Hepatic stellate cell (primary cell): ENCODE measurements at places on chromosomes 7 and 10.

DNA sequence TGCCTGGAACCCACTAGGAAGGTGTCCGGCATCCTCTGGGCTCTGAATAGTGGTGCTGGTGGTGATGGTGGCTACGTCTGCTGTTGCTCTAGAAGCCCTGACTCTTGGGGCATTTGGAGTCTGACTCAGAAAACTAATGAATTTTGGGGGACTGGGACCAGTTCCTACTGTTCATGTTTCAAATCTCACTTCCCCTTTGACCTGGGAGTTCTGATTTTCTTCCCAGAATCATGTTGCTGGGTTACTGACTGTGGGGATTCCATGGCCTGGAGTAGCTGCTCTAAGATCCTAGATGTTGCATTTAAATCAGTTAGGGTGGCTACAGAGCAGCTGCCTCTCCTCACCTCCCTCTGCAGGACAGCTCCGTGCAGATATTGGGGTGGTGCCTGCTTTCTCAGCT is 3.2 kb downstream of the TSPAN33 start:
- no peak for DNase-seq

DNA sequence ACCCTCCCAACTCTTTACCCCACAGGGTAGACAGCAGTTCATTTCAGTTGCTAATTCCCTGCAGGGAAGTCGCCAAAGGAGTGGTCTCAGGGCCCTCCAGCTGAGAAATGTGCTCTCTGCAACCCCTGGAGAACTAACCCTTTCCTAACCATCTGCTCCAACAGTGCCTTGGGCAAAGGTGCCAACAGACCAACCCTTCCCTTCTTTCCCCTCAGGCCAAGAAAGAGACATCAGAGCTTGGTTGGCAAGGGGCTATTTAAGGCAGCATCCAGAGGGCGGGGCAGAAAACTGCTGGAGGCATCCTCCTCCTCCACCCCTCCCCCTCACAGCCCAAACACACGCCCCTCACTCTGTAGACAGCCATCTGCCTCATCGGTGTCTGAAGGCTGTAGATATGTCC is 1.7 kb downstream of the SORBS1 start:
- no peak for DNase-seq

DNA sequence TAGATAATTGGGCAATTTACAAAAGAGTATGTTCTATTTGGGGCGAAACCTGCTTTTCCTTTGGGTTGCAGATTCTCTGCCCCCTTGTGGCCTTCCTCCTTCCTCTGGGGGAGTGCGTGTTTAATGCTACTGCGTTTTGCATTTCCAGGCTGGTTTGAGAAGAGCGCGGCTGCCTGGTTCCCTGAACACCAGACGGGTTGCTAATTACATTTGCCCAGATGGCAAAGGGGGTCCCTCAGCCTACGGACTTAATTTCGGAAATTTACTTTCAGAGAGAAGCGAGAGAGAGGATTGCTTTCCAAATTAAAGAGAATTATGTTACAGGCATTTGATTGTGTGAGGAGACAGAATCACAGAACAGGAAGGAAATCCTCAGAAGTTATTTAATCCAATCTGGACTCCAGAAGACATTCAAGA is 91.9 kb upstream of the JAZF1 start:
- peak; percentile 39 for DNase-seq

GRCh38 chr10:27359792-27360355 is 119.3 kb upstream of the ACBD5 start:
- no peak for DNase-seq

DNA sequence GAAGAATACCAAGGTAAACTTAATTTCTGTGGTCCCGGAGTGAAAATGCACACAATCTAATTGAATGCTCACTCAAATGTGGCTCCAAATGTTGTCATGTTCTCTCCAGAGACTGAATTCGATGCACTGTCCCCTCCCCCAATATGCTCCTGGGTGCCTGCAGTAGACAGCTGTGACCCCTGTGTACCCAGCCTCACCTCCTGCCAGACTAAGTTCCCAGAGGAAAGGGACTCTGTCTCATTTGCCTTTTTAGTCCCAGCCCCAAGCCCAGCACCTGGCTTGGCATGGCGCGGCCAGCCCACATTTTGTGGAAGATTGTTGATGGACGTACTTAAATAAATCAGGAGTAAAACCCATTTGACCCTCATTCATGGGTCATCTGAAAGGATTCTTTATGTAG is 21.8 kb upstream of the FIGNL1 start:
- no peak for DNase-seq

GRCh38 chr10:50610368-50610767 is 13.4 kb downstream of the SGMS1 start:
- DNase-seq: no peak

- DNase-seq: no peak
Observed at GRCh38 chr7:467393-467828, 52.2 kb downstream of the PDGFA start.

DNA sequence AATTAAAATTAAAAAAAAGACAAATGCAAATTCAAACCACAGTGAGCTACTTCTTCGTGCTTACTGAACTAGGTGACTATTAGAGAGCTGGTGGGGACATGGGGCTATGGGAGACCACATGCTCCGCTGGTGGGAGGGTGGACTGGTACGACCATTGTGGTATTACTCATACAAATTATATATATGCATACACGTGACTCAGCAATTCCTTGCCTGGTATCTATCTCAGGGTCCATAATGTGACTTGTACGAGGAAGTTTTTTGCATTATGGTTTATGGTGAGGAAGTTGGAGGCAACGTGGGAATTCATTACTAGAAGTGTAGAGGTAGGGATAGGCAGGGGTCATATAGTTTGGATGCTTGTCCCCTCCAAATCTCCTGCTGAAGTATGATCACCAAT is 1112.7 kb downstream of the TYW1 start:
- DNase-seq: no peak

- no peak for DNase-seq
Observed at GRCh38 chr7:47337531-47337930, 244.4 kb downstream of the TNS3 start.

- DNase-seq: no peak
Observed at GRCh38 chr10:60646966-60647796, 131.1 kb upstream of the CDK1 start.

DNA sequence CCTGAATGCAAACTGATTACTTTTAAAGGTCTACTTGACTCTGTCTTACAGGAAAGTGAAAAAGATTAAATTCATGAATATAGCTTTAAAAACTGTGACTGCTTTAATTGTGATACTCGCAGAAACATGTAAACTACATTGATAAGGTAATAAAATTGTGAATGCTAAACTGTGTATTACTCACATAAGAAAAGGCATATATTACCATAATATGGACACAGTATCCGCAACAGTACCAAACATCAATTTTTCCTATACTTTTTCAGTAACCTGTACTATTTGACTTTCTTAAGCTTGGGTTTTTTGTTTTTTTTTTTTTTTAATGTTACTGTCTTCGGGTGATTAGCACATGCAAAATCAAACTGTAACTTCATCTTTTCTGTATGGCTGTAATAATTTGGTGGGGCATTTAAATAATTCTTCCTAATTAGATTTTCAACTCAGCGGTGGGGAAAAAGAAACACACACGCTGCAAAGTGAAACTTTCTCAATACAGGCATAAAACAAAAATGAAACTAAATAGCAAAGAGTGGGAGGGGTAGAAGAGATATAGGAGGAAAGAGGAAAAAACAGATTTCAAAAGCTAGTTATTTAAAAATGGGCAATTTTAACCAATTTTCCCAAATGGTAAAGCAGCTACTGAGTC is 23.2 kb downstream of the NT5C3A start:
- DNase-seq: peak; percentile 24

- DNase-seq: no peak
Observed at GRCh38 chr10:61410353-61411070, 42.7 kb downstream of the TMEM26 start.

- no peak for DNase-seq
Observed at GRCh38 chr7:112594397-112594796, 113.6 kb downstream of the LSMEM1 start.

- DNase-seq: no peak
Observed at GRCh38 chr10:17506856-17507471, 52.6 kb upstream of the ST8SIA6 start.

- DNase-seq: no peak
Observed at GRCh38 chr10:14758994-14759664, 15.6 kb downstream of the FAM107B start.

DNA sequence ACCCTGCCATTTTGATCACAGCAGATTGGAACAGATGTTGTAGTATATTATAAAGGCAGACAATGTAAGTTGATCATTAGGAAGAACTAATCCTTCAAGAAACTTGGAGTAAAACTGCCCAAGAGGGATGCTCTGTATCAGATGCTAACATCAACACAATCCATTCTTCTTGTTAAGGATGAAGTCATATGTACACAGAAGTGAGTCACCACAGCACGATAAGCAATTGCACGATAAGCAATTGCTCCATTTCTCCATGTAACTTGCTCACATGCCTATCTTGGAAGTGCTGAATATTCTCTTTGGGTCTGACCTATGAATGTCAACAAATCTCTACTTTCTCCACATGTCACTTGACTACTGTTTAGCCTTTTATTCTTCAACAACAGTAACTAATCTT is 41.5 kb upstream of the DMTF1 start:
- peak; percentile 25 for DNase-seq

DNA sequence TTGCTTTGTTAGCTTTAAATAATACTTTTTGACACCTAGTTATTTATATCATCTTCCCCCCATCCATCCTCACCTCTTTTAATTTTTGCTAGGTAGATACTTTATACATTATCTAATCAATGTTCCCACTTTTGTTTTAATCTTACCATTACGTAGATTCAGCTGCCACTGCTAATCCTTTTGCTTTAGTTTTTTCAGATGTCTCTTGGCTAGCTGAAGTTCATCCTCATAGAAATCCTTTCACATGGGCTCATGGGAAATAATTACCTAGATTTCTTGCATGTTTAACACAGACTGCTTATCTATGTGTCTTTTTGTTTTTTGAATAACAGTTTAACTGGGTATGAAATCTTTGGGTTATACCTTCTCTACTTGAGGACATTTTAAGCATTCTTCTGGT is 60.1 kb downstream of the ZNRF2 start:
- no peak for DNase-seq

DNA sequence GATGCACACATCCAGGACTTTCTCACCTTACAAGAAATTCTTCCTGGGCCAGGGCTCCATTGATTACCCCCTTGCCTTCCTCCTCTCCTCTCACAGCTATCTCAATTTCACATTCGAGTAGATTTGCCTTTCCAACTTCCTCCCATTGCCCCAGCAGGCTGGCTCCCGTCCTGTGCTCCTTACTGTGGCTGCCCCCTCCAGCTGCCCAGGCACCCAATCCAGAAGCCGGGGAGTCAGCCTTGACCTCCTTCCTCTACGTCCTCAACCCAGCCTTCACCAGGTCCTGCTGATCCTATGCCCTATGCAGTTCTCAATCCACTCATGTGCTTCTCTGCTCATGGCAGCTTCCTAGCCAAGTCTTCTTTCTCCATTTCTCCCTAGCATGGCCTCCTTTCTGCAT is 85.7 kb upstream of the GPR26 start:
- DNase-seq: no peak

DNA sequence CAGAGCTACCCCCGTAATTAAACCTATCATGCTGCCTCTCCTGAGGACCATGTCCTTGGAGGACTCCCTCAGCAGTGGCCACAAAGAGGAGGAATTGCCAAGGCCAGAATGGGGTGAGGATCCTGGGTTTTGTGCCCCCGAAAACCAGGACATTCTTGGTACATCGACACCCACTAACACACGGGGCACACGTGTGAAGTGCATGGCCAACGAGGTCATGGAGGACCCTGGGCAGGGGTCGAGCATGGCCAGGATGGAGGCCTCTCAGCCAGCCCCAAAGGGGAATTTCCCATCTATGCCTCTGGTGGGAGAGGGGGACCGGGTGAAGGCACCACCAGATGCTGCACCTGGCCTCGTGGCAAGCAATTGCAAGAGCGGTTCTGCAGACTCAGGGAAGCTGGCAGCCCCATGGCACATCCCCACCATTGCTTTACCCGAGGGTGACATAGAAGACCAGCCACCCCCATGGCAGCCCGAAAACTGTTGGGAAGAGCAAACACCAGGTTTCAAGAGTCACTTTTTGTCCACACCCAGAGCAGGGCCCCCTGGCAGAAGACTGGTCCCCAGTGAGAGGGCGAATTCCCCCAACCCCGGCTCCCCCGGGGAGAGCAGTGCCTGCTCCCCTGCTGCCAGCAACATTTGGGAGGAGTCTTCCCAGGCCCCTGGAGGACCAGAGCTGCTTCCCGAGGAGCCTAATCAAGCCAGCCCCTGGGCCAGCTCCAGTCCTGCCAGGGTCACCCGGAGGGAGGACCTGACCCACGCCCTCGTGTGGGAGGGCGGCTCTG is 26.4 kb downstream of the C10orf71 start:
- DNase-seq: no peak

GRCh38 chr7:138006106-138006505 is 4.2 kb upstream of the CREB3L2 start:
- peak; percentile 31 for DNase-seq

GRCh38 chr7:106499897-106500296 is 161.1 kb downstream of the CCDC71L start:
- DNase-seq: no peak

GRCh38 chr7:86776136-86776535 is 132.4 kb downstream of the GRM3 start:
- no peak for DNase-seq

DNA sequence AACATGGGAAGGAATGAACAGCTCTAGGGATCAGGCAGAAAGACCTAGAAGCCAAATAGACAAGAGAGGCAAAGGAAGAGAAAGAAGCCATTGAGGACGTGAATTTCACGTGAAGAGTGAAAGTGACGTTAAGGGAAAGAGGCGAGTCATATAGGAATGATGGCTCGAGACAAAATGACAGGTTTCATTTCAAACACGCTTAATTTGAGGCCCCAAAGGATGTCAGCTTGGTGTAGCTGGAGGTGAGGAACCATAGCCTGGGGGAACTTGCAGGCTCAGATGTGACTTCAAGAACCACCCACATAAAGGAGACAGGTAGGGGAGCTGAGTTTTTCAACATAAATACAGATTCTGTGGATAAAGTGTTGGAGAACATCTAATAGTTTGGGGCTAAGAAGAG is 84.3 kb upstream of the ATP6V0A4 start:
- no peak for DNase-seq

GRCh38 chr7:80722616-80723195 is 84.3 kb downstream of the CD36 start:
- peak; percentile 70 for DNase-seq

GRCh38 chr10:101655570-101655969 is 39.4 kb downstream of the FBXW4 start:
- DNase-seq: no peak

- no peak for DNase-seq
Observed at GRCh38 chr7:127413326-127413725, 20.8 kb upstream of the ZNF800 start.

DNA sequence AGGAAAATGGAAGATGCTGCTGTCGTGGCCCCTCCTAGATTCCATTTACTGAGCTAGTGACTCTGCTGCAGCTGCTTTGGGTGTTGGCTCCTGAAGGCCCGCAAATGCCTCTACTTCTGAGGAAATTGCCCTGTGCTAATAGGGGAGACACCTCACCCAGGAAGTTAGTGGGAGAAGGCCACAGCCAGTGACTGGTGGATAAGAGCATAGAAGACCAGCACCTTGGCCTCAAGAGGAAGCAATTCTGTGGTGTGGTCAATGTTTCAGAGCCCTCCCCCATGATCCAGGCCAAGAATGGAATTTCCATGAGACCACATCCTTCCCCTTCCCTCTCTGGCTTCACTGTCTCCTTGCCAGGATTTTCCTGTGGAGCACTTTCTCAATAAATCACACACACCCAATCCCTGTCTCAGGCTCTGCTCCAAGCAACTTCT is 25.0 kb upstream of the FZD1 start:
- peak; percentile 32 for DNase-seq
